Smooth muscle cell of trachea (primary cell): ENCODE measurements at places on chromosomes 7 and 10. TPM values are rescaled to one million over a fixed set of nuclear protein-coding genes. Genes with fewer than 3 reads are reported as not detected.

Gene ANKRD26
- 7.6 and 13.5 TPM in 2 replicates for total RNA-seq

Gene KDM7A
- 3.1 and 4.8 TPM in 2 replicates for total RNA-seq

Gene AOC1
- not detected in 2 replicates for total RNA-seq

Gene BHLHA15
- 1.7 TPM in 1 of 2 replicates, not detected in the other for total RNA-seq

Gene FGFR2
- 0.15 and 0.17 TPM in 2 replicates for total RNA-seq

Gene STEAP4
- total RNA-seq, result 1.2 and 1.7 TPM in 2 replicates

Gene PANK1
- 7.1 and 11.6 TPM in 2 replicates for total RNA-seq

Gene CHCHD2
- total RNA-seq, result 203 and 460 TPM in 2 replicates

Gene RARRES2
- 0.73 and 20.7 TPM in 2 replicates for total RNA-seq

Gene ZNF425
- 4.1 and 7.4 TPM in 2 replicates for total RNA-seq

Gene TMEM26
- total RNA-seq, result 1.7 and 2.8 TPM in 2 replicates

Gene HOXA7
- total RNA-seq, result not detected in 2 replicates

Gene SLC18A3
- total RNA-seq, result not detected in 2 replicates

Gene BRAT1
- 31.4 and 53.3 TPM in 2 replicates for total RNA-seq

Gene KCND2
- 1.2 and 7.3 TPM in 2 replicates for total RNA-seq

Gene ITPRIP
- 9.6 and 15.2 TPM in 2 replicates for total RNA-seq

Gene PYROXD2
- total RNA-seq, result 9.9 and 41.2 TPM in 2 replicates

Gene RABGEF1
- total RNA-seq, result 51.2 and 61.0 TPM in 2 replicates

Gene PCLO
- total RNA-seq, result under 0.01 and 0.33 TPM in 2 replicates

Gene RASSF4
- 6.4 and 15.1 TPM in 2 replicates for total RNA-seq

Gene GPR22
- total RNA-seq, result not detected in 2 replicates

Gene COL17A1
- total RNA-seq, result under 0.01 and 1.6 TPM in 2 replicates

Gene AGBL3
- 0.83 and 1.7 TPM in 2 replicates for total RNA-seq

Gene C10orf90
- total RNA-seq, result 0.17 TPM in 1 of 2 replicates, not detected in the other

Gene CLDN4
- 1.3 and 1.7 TPM in 2 replicates for total RNA-seq
